ENCODE measurements at places on chromosomes 11 and 22.

GRCh38 chr11:103633068-103633788 is 403.2 kb upstream of the DDI1 start:
- no peak for DNase-seq

DNA sequence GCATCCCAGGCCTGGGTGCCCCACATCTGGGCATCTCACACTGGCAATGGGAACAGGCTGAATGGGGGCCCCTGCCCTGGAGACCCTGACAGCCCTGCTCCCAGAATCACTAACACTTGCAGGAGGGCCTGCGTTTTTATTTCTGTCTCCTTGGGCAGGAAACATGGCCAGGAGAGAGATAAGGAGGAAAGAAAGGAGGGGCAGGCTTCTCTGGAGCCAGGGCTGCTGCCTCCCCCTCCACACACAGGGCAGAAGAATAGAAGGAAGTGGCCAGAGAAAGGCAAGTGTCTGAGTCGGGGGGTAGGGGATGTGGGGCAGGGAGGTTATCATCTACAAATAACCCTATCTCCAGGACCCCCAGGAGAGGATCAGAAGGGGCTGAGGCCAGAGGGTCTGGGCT is 25.5 kb upstream of the TSPAN18 start:
- DNase-seq = no peak

DNA sequence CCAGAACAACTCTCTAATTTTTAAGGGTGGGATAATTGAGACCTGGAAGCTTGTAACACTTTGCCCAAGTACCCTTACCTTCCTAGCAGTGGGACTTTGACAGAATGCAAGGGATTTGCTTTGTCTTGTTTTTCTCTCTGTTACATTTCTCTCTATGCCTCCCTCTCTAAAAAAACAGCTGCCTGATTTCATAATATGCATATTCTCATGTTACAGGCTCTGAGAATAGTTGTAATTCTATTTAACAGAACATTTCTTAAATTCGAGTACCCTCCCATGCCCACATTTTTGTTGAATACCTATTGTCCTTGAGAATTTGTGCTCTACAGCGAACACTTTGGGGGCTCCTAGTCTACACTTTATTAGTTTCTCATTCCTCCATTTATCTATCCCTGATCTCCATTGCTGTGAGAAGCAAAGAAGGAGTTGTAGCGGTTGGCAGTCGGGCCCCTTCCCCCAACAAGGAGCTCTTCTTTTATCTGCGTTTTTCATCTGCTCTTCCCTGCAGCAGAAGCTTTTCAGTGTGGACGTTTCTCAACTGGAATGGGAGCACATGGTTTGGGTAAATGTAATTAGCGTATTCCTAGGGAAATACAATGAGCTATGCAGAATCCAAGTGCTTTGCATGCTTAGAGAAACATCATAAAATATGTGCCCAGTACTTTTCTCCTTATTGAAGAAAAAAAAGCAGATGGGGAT is 117.7 kb upstream of the CCDC90B start:
- no peak for DNase-seq

GRCh38 chr22:21051145-21051830 is 5.5 kb downstream of the LRRC74B start:
- no peak for DNase-seq

GRCh38 chr22:25174888-25175411 is 24.7 kb upstream of the CRYBB3 start:
- DNase-seq = no peak

GRCh38 chr11:130997278-130997677 is 81.0 kb upstream of the SNX19 start:
- DNase-seq = no peak

DNA sequence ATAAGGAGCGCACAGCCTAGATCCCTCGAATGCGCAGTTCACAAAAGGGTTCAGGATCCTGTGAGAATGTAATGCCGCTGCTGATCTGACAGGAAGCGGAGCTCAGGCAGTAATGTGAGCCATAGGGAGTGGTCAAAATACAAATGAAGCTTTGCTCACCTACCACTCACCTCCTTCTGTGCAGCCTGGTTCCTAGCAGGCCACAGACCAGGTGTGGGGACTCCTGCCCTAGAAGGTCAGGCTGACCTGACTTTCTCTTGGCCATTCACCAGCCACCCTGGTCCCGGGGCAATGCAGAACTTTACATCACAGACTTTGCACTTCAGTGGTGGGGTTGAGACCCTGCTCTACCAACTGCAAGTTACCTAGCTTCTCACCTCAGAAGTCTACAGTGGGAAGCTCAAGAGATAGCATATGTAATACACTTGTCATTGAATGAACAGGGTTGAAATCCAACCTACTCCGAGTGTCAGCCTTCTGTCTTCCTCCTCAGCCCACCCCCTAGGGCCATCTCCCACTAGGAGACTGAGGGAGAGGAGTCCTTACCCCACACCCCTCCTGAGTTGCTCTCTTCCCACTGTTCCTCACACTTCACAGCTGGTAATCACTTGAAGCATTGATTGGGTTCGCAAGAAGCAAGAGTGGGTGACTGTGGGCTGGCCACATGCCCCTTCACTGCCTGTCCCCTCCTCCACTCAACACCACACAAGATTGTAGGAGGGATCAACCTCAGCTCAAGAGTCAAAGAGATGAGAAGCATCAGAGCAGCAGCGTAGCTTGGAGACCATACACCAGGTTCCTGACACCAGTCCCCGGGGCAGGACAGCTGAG is 2.0 kb upstream of the KCNJ1 start:
- no peak for DNase-seq

DNA sequence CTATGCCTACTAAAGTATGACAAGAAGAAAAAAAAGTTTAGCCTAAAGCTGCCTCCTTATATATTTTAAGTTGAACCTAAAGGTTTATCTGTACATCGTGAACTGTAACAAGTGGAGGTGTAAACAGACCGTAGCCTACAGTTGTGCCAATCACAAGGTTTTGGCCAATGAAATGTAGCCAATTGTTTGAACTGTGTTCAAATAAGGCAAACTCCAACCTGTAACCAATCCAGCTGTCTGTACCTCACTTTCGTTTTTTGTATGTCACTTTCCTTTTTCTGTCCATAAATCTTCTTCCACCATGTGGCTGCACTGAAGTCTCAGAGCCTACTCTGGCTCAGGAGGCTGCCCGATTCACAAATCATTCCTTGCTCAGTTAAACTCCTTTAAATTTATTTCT is 6.8 kb upstream of the EI24 start:
- DNase-seq = no peak

GRCh38 chr11:35114906-35115687 is 23.9 kb upstream of the CD44 start:
- no peak for DNase-seq

- no peak for DNase-seq
These were observed 57.8 kb downstream of the SBF1 start for GRCh38 chr22:50416996-50417395.

DNA sequence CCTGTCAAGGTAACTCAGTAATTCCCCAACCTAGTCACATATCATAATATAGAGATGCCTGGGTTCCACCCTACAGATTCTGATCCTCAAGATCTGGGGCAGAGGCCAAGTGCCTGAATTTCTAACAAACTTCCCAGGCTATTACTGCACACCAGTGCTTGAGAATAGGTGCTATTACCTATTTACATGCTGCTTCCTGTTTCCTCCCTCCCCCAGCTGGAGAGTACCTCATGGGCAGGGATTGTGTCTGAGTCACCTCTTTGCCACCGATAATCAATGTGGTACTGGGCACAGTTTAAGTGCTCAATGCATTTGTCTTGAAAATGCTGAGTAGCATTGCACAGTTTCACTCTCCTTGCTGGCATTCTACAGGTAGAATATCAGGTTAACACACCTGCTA is 582.2 kb upstream of the CADM1 start:
- no peak for DNase-seq

- peak; percentile 96 for DNase-seq
These were observed at the start of gene SNX32 for GRCh38 chr11:65833297-65834030. SNX32 (plus strand) TSS chr11:65833963; CDS start chr11:65834066, 103 bp downstream.

GRCh38 chr11:90700789-90701439 is 478.1 kb upstream of the CHORDC1 start:
- no peak for DNase-seq

- DNase-seq = no peak
These were observed 37.3 kb downstream of the OSBPL5 start for GRCh38 chr11:3127706-3128355.

DNA sequence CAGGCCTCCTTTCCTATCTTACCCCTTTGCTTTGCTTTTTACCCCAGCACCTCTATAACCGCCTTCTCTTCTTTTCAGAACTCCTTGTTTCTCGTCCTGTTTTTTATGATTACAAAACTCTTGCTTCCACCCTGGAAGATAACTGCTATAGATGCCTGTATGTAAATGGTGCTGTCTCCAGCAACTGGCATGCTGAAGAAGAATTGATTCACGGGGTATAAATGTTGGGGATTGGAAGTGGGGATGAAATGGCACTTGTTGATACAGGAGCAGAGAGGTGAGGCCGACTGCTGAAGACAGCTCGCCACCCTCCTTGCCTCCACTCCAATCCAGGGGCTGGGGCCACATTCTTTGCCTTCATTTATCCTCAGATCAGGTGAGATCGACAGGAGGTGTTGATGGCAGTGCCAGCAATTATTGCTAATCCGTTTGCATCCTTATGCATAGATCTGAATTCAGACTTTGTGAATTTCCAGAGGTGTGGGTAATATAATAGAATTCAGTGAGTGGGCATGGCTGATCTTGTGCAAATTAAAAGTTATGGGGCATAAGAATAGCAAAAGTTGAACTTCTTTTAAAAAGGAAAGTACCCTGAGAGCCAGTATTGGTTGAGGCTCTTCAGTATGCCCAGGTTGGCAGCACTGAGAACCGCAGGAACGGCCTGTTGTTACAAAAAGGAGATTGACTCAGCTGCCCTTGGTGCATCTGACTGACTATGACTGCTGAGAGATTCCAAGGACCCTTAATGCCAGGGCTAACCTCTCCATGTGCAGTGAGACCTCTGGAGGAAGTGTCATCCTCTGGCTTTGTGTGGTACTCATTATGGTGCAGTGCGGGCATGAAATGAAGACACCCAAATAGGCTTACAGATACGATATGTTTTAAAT is 5.3 kb downstream of the NEAT1 start:
- DNase-seq = peak; percentile 74

DNA sequence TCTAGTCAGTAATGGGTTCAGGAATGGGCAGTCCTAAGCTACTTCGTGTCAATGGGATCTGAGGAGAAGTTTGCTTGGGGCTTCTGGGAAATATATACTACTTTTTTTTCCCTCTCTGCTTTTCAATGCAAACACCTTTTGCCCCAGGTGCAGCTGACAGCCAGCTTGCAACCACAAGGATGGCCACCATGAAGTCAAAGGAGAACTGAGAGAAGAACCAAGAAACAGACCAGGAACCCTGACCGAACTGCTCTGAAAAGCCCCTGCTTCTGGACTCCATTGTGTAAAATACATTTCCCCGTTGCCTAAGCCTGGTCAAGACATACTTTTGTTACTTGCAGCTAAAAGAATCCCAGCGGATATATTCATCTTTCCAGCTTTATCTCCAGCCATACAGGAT is 20.1 kb upstream of the CD44 start:
- DNase-seq = no peak

GRCh38 chr11:84722583-84723108 is 904.5 kb downstream of the DLG2 start:
- DNase-seq = no peak

DNA sequence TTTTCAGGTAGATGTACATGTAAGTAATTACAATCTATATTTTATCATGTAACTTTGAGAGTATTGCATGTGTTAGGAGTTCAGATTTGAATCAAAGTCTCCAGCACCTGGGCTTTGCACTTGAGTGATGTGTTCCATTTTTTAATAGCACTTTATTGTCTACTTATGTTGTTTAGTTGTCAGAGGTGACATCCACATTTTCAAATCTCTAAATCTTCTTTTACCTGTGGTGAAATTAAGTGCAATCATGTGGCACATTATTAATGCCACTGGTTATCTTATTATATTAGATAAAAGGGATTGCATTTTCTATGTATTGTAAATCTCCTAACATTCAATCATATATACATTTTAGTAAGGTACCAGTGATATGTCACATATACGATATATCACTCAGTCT is 333.4 kb downstream of the AASDHPPT start:
- no peak for DNase-seq

GRCh38 chr22:40718250-40719204 is 39.2 kb downstream of the MCHR1 start:
- DNase-seq = no peak

GRCh38 chr11:93783765-93784144 is 327 bp upstream of the MED17 start:
- DNase-seq = no peak
